ENCODE measurements at places on chromosomes 13 and 19.

DNA sequence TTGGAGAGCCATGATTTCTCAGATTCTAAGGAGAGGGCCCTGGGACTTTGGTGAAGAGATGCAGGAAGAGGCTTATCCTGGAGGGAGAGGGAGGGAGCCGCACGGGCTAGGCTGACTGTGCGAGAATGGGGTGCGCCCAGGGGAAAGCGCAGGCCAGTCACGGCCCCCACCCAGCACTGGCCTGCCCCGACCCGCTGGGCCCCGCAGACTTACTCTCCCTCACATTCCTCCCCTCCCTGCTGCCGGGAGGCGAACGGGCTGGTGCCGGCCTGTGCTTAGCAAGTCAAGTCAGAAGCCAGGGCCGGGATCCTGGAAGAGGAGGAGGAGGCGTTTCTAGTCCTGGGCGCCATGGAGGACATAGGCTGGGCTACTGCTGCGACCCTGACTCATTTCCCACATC, 120.0 kb downstream of the CRYL1 start:
- DNase-seq: peak; percentile 80

- DNase-seq: peak; percentile 54
These were observed 729 bp upstream of the ARID3A start for GRCh38 chr19:925087-925525.

DNA sequence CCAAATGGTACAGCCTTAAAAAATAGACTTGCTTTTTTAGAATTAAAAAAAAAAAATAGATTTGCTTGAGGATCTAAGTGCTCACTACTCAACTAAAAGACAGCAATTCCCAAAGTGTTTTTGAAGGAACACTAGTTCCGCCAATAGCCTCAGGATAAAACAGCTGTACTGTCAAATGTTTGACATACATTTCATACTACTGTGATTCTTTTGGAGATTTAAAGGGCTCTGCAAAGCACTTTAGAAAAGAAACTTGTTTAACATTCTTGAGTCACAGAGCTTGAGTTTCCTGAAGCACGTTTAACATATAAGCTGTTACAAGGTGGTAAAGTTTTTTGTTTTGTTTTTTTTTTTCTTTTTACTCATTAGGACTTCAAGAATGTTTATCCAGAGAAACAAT, 23.1 kb upstream of the KLF5 start:
- DNase-seq: no peak

- no peak for DNase-seq
These were observed 92.3 kb upstream of the ANKRD10 start for GRCh38 chr13:111007209-111007608.

DNA sequence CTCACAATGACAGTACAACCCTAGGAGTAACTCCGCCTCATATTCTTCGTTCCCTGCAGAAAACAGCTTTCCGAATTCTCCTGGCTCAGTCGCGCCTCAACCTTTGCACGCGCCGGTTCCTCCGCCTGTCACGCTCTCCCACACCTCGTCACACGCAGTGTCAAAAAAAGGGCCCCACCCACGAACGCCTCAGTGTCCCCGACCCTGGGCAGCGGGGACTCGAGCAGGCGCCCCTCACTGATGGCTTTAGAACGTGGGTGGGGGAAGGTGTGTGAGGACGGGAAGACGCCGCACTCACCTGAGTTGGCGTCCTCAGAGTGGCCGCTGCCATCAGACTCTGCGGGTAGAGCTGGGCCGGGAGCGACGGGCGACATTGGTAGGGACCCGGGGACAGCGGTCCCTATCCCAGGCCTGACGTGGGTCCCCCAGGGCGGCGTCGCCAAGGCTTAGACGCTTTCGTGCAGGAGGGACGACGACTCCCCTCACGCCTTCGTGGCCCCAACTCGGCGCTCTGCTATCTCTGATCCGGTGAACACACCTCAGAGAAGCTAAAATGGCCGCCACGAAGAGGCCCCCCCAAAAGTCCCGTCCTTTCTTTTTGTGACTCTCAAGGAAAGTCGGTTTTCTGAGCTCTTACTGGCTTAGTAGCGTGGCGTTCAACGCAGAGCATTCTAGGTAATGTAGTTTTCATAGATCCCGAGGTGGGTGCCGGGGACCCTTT, at the start of gene ZNF154:
ZNF154 (minus strand) TSS at position 564 of the 721 bp plus-strand sequence; CDS start at position 331, 233 bp downstream.
- DNase-seq: peak; percentile 38

DNA sequence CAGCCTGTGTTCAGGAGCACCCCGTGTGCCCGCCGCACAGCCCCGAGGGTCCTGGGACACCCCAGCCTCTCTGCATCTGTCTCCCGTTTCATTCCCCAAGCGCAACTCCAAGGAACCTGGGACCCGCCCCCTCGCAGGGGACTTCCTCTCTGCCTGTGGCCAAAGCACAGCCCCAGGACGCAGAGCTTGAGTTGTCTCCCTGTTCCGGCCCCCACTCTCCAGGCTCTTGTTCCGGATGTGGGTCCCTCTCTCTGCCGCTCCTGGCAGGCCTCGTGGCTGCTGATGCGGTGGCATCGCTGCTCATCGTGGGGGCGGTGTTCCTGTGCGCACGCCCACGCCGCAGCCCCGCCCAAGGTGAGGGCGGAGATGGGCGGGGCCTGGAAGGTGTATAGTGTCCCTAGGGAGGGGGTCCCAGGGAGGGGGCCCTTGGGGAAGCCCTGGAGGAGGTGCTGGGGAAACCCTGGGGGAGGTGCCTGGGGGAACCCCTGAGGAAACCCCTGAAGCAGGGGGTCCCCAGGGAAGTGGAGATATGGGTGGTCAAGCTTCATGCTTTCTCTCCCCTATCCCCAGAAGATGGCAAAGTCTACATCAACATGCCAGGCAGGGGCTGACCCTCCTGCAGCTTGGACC, 1.3 kb downstream of the HCST start:
- no peak for DNase-seq

- DNase-seq: no peak
These were observed 531.7 kb downstream of the SLITRK1 start for GRCh38 chr13:83350569-83350968.

DNA sequence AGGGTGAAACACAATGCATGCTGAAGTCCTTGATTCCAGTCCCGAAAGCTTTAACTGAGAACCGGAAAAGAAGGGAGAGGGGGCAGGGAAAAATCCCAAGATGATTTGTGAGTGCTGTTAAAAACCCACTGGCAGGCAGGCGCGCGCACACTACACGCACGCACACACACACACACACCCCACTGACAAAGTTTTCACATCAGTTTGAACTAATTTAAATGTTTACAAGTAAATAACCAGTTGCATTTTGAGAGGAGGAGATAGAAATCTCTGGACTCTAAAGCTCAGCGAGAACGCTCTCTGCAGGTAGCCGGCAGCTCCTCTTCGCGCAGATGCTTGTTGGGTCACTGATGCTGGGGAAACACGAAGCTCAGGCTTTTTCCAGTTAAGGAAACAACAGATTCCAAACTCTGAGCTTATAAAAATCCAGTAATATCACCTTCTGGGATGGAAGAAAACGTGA, 818 bp upstream of the SLITRK1 start:
- DNase-seq: no peak

GRCh38 chr19:41532526-41532925, 43.4 kb upstream of the CEACAM21 start:
- DNase-seq: no peak

GRCh38 chr19:41367848-41368301, 3.9 kb upstream of the B9D2 start:
- DNase-seq: no peak

DNA sequence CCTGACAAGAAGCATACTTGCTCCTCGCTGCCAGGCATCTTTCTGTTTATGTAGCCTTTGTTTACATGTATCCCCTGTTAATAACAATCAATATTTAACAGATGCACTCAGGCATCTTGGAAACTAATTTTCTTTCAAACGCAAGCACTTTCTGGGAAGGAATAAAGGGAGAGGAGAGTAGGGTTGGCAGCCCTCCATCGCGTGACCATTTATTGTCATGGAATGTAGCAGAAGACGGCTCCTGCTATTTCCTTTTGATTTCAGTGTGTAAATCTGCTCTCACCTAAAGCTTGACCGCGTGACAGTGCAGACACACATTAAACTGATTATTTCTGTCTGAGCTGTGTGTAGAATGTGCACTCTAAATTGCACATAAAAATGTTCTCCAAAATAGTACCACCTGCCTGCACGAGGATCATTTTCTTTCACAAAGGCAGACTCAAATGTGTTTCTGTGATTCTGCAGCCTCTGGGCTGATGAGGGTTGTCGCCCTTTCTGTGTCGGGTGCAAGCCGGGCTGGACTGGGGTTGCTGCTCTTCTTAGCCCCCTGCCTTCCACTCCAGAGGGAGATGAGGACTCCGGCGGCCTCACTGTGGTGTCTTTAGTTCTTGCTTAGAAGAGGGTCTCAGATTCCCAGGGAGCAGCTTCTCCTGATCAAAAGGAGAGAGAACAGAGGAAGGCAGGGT, 223.5 kb upstream of the MAB21L1 start:
- no peak for DNase-seq
